ENCODE measurements at places on chromosomes 12 and 14.
A peak's percentile ranks its signal among the peaks of the same experiment; 100 is the strongest.

GRCh38 chr12:22624548-22624869 lies 462 bp upstream of the ETNK1 start:
- no peak for DNase-seq

GRCh38 chr14:102696856-102697495 lies 80.3 kb upstream of the TRAF3 start:
- no peak for DNase-seq

DNA sequence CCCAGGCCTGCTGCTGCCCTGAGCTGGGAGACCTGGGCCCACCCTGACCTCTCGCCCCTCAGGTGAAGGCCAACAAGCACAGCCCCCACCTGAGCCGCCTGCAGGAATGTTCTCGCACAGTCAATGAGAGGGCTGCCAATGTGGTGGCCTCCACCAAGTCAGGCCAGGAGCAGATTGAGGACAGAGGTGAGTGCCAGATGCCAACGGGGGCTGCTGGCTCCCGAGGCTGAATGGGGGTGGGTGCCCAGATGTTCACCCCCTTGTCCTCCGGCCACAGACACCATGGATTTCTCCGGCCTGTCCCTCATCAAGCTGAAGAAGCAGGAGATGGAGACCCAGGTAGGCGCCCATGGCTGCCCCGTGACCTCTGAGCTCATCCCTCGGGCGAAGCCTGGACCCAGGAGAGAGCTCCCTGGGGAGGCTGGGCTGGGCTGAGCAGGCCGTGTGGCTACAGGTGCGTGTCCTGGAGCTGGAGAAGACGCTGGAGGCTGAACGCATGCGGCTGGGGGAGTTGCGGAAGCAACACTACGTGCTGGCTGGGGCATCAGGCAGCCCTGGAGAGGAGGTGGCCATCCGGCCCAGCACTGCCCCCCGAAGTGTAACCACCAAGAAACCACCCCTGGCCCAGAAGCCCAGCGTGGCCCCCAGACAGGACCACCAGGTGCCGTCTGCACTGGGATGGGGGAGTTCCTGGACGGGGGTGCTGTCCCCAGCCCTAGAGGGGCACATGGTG lies 25.8 kb downstream of the HIP1R start:
- DNase-seq, result no peak

DNA sequence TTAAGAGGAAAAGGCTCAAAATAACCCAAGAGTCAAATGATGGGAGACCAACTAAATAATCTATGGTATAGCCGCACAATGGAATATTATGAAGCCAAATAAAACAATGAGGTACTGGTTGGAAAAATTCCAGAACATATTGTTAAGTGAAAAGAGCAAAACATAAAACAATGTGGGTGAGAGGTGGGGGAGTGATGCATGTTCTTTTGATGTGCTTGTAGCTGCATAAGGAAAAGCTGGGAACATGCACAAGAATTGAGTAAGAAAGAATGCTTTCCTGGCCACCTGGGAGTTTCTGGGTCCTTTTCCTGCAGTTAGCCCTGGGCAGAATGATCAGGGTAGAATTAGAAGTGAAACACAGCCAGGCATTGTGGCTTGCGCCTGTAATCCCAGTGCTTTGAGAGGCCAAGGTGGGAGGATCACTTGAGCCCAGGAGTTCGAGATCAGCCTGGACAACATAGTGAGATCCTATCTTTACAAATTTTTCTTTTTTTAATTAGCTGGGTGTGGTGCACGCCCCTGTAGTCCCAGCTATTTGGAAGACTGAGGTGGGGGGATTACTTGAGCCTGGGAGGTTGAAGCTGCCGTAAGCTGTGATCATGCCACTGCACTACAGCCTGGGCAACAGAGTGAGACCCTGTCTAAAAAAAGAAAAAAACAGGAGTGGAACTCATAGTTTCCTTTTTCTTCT lies 7.9 kb downstream of the ABCB9 start:
- DNase-seq, result no peak

GRCh38 chr12:6457220-6457945 lies 5.5 kb downstream of the TAPBPL start:
- DNase-seq, result no peak

GRCh38 chr12:82757059-82757458 lies 70.4 kb downstream of the TMTC2 start:
- no peak for DNase-seq

DNA sequence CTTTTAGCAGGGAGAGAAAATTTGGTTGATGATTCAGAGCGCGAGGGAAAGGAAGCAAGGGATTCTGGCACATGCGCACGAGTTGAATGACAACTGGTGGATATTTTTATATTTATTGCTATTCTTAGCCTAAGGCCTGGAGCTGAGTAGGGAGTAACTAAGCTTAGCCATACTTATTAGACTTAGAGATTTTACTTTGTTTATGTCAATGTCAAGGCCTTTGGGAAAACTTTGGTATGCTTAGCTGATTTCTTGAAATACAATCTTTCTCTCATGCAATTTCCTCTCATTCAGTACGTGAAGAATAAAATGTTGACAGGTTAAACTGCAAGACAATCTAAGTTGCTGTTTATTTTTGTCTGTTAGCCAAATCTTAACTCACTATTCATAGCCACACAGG lies 101.1 kb downstream of the CRADD start:
- peak; percentile 68 for DNase-seq

GRCh38 chr14:95520346-95520745 lies 3.9 kb upstream of the SYNE3 start:
- DNase-seq, result no peak

DNA sequence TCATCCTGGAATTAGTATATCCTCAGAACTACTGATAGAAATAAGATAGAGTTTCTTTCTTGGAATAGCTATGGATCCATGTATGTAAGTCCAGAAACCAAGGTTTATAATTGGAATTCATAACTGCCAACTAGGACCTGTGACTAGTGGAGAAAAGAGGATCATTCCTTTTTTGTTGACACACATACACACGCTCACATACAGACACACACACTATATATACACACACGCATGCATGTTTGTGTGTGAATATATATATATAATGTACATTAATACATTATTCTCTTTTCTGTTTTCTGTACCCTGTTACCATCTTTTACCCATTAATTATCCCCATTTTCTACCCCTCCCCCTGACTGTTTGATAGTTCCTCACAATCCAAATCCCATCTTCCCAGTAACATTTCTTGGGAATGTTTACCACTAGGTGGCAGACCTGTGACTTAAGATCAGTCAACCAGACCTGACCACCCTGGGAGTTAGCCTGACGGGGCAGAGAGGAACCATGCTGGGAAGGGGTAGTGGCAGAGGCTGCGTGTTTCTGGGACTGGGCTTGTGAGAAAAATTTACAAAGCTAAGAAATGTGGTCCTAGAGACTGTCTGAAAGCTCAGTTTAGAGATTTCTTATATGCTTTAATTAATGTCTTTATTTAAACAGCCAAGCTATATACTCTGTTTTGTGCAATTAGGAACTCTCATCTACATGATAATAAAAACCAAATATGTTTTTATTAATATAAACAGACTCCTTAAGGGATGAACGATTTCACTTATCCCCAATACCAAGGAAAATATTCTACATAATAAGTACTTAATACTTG lies 308.0 kb downstream of the PPFIA2 start:
- DNase-seq, result no peak

DNA sequence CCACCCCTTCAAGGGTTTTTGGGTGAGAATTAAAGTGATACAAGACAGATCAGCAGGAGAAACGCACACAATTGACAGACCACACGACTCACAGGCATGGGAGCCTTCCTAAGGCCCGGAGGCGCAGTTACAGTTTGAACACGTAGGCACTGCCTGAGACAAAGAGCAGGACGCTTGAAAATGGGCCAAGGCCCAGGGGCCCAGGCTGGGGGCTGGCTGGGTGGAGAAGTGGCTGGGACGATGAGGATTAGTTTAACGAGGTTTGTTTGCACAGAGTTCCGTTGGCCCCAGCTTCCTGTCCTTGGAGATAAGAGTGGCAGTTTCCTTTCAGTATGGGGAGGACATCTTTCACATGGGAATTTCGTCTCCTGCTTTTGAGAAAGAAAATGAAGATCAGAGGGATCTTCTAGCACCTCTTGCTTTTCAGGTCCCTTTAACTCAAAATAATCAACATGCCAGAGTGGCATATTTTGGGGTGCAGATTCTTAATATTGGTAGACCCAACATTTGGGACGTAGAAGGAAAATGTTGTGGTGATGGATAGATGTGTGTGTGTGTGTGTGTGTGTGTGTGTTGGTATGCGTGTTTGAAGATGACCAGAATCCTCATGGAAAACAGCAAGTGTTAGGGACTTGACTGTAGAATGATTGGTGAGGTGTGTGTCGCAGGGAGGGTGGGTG lies 44.6 kb downstream of the DLK1 start:
- no peak for DNase-seq

GRCh38 chr12:32768518-32768917 lies 12.8 kb upstream of the YARS2 start:
- no peak for DNase-seq

GRCh38 chr14:89947344-89947743 lies 7.2 kb downstream of the EFCAB11 start:
- no peak for DNase-seq

GRCh38 chr14:31449971-31450610 lies 7.2 kb downstream of the DTD2 start:
- no peak for DNase-seq

DNA sequence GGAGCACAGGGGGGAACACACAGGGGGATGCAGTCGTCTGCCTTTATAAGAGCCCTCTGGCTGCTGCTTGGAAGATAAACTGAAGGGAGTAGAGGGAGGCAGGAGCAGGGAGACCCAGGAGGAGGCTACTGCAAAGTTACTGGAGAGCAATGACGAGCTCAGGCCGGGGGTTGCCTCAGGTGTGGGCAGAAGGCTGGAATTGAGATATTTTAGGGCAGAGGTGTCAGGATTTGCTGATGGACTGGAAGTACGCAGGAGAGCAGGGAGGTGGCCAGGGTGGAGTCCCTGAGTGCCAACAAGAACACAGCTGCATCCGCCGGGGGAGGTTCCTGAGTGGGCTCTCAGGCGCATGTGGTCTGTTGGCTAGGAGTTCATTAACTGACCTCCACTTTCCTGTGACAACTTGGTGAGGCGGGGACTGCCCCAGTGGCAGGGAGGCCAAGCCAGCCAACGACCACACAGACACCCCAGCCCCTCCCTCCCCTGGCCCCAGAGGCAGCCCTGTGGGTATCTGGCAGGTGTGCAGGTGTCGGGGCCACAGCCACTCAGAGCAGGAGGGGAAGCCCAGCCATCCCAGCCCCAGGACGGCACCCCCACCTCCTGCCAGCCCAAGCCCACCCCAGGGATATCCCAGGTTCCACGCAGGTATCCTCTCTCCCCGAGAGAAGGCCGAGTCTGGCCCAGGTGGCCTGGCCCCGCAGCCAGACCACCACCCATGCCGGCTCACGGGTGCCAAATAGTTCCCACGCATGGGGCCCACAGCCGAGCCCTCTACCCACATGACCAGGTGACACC lies 85.4 kb downstream of the NCOR2 start:
- no peak for DNase-seq

DNA sequence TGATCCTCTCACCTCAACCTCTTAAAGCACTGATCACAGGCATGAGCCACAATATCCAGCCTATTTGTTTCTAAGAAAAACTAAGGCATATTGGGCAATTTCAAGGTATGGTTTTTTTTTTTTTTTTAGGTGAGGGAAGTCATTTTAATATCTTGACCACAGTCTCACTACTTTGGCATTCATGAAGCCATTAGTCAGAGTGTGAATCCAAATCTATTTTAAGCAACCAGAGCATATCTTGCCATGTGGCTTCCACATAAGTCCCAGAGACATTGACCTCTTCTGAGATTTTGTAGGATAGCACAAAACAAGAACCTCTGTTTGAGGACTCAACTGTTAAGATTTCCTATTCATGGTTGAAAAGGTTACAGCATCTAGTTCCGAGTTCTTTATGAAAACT lies 130.3 kb upstream of the RBM19 start:
- DNase-seq, result no peak

GRCh38 chr14:85565862-85566296 lies 35.9 kb downstream of the FLRT2 start:
- DNase-seq, result no peak

DNA sequence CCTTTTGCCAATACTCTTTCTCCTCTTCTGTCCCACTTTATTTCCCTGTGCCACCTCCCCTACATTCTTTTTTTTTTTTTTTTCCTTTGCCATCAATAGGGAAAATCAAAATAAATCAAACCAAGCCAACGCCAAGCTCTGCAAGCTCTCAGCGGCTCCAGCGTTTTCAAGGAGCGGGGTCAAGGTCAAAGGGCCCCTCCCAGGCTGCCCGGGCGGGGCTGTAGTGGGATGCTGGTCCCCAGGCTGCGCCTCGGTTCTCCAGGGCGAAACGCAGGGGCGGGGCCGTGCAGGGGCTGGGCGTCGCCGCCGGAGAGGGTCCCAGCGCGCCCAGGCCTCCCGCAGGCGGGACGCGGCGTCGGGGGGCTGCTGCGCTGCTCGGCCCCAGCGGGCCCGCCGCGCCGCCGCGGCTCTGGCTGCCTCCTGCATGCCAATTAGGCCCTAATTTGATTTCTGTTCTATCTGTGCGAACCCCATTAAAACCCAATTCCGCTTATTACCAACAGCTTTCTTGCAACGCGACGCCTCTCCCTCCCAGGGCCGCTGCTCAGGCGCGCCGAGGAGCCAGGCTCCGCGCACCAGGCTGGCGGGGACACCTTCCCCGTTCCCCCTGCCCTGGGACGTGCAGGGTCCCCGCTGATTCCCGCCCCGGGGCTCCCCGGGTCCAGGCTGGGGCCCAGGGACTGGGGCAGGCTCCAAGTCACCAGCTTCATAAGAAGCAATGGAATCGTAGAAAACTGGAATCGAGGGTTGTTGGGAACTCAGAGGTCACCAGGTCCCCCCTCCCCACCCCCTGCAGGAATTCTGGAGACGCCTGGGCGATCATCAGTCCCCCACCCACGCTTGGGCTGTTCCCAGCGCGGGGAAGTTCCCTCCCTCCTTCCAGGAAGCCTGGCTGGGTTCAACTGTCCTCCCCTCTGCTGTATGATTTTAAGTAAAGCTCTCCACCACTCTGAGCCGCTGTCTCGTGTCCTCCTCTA lies 50.7 kb upstream of the MAP1LC3B2 start:
- peak; percentile 68 for DNase-seq

DNA sequence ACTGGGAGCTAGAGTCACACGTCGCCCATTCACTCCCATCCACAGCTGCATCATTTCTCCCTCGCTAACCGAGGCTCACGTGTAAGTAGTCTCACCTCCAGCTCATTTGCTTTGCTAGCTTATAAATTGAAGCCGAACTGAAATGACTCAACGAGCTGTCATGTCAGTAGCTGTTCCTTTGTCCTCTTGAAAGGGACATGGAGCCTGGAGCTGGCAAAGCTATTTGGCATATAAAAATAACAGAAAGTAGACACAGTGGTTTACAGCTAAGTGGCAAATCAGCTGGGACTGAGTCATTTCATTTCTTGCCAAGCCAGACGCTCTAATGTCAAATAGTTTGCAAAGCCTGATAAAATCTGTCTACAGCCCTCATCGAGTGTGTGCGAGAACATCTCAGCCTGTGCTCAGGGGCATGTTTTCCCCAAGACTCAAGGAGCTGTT lies 114.4 kb upstream of the TMEM233 start:
- no peak for DNase-seq

GRCh38 chr14:96094211-96094610 lies 55.0 kb downstream of the C14orf132 start:
- no peak for DNase-seq

DNA sequence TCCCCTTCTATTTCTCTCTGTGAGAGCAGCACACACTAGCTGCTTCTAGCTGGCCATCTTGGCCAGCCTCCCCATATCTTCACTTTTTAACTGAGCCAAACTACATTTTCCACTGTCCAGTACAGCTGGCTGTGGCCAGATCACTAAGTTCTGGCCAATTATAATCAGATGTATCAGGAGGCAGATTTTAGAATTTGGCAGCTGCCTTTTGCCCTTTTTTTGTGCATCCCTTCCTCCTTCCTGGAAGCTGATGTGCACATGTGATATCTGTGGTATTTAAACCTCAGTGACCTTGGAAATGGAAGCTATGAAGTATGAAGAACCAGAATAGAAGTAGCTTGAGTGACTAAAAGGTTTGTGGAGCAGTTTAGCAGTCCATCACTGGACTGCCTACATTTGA lies 49.8 kb upstream of the ANO6 start:
- DNase-seq, result no peak
